Activated CD4-positive, alpha-beta T cell treated with anti-CD3 and anti-CD28 coated beads, Interleukin-2, amount 50 U/mL, for 16 hours (primary cell): ENCODE measurements at places on chromosomes 4 and X.

- DNase-seq: no peak
Observed at GRCh38 chr4:75325318-75325979, 188.8 kb downstream of the RCHY1 start.

- no peak for DNase-seq
Observed at GRCh38 chr4:101306764-101307615, 40.3 kb downstream of the PPP3CA start.

- no peak for DNase-seq
Observed at GRCh38 chr4:24599275-24599674, 14.9 kb upstream of the DHX15 start.

- peak; percentile 74 for DNase-seq
Observed at GRCh38 chrX:66074920-66075879, 35.3 kb upstream of the VSIG4 start.

DNA sequence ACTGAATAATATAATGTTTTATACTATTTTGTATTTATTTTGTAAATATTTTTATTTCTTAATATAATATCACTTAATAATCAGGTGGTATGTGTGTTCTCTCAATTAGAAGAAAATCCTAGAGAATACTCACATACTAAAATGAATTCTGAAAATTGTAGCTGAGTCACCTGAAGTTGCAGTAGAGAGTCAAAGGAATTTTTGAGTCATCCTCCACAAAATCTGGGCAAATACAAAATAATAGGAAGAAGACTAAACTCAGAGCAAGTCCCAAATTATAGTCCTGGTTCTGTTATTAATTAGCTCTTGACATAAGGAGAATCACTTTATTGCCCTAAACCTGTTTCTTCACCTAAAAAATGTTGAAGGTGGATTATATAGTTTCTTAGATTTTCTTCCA is 57.8 kb downstream of the SPATA4 start:
- no peak for DNase-seq

- DNase-seq: no peak
Observed at GRCh38 chr4:109465069-109465468, 31.5 kb downstream of the SEC24B start.

DNA sequence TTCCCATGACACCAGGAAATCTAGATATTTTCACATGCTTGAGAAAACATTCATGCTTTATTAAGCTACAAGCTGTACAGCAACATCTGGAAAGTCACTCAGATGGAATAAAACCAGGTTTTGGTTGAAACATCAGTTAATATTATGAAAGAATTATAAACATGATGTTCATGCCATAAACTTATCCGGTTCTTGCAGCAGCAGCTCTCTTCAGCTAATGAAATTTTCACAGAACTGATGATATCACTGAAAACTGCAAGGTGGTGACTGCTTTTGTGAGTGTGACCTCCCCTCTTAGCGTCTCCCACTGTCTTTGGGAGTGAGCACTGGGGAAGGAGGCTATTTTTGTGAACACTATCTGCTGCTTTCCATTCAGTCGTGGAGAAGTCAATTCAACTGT is 56.9 kb downstream of the ARHGAP10 start:
- no peak for DNase-seq

GRCh38 chr4:2432991-2433530 is 14.3 kb downstream of the CFAP99 start:
- no peak for DNase-seq

DNA sequence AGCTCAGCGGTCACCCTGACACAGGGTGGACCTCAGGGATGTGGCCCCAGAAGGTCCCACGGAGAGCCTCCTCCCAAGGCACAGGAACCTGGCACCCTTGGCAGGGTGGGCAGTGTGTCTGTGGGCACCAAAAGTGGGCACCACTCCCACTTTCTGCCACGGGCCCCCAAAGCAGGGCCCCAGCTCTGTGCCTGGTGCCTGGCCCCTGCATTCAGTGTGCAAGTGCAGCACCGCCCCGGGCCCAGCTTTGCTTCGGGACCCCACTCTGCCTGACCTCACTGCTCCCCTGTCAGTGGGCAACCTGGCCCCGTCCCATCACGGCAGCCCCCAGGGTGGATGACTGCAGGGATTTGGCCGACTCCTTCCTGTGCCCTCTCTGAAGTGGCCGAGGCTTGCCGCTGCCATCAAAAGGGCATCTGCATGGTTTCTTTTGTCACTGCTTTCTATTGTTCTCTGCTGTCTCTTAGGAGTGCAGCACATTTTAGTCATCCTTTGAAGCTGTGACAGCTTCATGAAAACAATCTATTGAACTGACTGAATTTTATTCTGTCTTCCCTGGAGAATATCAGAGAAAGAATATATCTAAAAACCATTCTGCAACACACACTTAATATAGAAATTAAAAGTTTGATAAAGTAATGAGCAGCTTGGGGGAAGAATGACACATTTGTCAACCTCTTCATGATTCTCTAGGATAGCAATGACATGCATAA is 302.4 kb downstream of the FAM47B start:
- no peak for DNase-seq
